ENCODE measurements at places on chromosomes 3 and 15.
A peak's percentile ranks its signal among the peaks of the same experiment; 100 is the strongest.

DNA sequence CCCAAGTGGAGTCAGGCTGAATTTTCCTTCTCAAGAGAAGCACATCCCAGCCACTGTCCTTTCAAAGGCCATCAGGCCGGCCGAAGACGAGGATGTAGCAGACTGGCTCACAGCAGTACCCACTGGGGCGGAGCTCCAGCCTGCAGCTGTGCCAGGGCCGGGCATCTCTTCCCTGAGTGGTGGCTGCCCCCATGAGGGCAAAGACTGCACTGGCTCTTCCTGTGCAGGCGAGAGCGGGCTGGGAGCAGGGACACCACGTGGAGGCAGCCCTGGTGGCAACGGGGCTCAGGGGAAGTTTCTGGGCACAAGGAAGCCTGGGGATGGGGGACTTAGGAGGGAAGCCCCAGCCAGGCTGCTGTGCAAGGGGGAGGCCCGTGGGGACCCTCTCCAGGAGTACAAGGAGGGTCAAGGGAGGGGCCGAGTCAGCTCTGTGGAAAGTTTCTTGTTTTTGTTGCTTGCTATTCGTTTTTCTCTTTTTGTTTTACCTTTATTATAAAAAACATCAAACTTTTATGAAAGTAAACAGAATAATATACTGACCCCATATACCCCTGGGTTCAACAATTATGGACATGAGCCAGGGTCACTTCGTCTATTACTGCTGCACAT lies 66.1 kb downstream of the RPN1 start:
- DNase-seq, result peak; percentile 47

GRCh38 chr3:150165396-150166094 lies 194.8 kb upstream of the PFN2 start:
- no peak for DNase-seq

GRCh38 chr3:173886-174285 lies 22.7 kb upstream of the CHL1 start:
- no peak for DNase-seq

- no peak for DNase-seq
Measured at GRCh38 chr15:70523192-70523591, 240.2 kb downstream of the UACA start.

DNA sequence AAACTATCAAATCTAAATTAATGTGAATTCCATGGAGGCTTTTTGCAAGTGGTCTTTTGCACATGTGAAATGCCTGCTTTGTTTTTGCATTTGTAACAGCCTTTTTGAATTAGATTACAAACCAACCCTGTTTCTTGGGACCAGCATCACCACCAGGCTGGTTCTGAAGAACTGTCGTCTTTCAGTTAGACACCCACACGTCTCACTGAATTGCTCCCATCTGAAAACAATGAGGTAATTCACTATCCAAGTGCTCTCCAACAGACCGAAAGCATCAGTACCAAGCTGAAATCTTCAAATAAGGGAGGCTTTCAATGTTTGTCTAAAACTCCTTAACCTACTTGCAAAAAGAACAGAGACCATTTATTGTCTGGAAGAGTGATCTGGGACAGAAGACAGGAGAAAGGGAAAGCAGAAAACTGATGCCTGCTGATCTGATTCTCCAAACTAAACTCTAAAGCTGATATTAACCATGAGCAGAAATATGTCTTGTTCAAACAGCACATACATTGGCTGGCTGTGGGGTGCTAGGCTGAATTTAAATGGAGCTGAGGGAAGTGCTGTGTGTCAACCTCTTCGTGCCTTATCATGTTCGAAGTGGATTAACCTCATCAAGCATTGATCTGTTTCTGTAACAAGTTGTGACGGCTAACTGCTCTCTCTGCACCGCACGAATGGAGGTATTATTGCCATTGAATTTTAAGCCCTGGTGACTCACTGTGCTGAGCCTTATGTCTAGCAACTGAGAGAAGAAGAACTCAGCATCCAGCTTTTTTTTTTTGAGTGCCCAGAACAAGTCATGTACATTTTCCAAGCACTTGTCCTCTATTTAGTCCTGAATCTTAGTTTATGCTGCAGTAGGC lies 213.7 kb upstream of the P2RY1 start:
- DNase-seq, result no peak

- no peak for DNase-seq
Measured at GRCh38 chr3:148036331-148036876, 627.2 kb downstream of the ZIC1 start.

- DNase-seq, result no peak
Measured at GRCh38 chr3:127013758-127014535, 31.0 kb downstream of the PLXNA1 start.

DNA sequence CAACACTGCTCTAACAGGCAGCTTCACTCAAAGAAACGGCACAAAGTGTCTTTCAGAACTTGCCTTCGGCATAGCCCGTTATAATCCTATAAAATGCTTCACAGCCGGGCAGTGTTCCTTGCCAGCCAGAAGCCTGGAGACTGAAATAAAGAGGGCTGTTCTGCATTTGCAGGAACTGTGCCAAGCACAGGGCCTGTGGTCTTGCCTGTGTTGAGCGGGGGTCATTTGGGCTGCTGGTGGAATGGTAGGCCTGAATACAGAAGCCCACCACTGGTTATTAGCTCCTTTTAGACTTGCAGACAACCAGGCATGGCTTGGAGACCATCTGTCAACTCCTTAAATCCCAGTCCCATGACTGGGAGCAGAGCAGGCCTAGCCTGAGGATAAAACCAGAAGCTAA lies 4.7 kb upstream of the ARHGEF3 start:
- DNase-seq, result no peak

- no peak for DNase-seq
Measured at GRCh38 chr15:65087411-65087810, 10.9 kb downstream of the KBTBD13 start.

GRCh38 chr15:93035953-93036810 lies 52.8 kb downstream of the RGMA start:
- peak; percentile 41 for DNase-seq

DNA sequence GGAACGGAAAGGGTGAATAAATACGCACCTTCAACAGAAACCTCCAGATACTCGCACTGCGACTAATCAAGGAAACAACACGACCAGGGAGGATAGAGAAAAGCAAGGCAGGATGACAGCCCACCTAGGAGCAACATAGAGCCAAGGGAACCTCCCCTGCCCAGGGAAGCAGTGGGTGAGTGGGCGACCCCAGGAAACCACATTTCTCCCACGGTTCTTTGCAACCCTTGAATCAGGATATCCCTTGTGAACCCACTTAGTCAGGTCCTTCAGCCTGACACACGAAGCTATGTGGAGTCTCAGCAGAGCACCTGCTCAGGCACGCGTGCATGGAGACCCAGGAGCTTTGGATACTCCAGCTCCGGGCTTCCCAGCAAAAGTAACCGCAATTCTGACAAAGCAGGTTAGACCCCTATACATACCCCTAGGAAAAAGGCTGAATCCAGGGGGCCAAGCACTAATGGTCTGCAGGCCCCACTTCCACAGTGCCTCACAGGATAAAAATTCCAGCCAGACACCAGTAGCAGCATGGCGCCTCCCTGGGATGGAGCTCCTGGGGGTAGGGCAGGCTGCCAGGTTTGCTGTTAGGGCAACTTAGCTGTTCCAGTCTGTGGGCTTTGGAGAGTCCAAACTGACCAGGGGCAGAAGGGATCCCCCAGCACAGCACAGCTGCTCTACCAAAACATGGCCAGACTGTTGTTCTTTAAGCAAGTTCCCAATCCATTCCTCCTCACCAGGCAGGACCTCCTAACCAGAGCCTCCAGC lies 38.4 kb upstream of the PXYLP1 start:
- no peak for DNase-seq

GRCh38 chr3:39933986-39934693 lies 124.7 kb downstream of the MYRIP start:
- no peak for DNase-seq

DNA sequence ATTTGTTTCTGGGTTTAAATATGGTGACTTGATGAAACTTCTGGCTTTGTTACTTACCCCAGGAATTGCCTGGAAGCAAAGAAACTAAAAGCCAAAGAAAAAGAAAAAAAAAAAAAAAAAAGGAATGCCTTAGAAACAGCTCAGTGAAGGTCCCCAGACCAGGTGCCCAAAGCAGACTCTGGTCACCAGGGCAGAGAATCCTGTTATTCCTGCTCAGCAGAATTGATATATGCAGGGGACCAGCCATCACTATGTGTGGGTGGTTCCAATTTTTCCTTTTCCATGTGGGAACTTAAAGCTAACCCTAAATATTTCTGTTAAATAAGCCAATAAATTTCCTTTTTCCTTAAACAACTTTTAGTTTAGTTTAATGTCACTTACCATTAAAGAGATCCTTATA lies 100.8 kb upstream of the TPRG1 start:
- DNase-seq, result no peak

DNA sequence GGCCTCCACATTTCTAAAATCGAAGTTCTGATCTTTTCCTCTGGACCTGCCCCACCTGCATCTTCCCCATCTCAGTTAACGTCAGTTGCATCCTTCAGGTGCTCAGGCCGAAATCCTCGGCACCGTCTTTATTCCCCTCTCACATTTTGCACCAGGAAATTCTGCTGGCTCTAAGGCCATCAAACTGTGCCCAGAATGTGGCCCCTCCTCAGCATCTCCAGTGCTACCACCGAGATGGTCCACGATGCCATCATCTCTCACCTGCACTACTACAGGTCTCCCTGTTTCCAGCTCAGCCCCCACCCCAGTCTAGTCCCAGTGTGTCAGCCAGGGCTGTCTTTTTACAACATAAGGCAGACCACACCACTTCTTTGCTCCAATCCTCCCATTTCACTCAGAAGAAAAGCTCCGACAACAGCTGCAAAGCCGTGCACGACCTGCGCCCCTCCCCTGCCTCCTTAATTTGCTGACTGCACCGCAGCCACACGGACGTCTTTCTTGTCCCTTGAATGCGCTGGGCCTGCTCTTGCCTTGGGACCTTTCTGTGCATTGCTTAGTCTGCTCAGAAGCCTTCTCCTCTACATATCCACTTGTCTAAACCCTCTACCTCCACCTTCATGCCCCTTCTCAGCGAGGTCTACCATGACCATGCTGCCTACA lies 14.4 kb downstream of the MUC20 start:
- no peak for DNase-seq

DNA sequence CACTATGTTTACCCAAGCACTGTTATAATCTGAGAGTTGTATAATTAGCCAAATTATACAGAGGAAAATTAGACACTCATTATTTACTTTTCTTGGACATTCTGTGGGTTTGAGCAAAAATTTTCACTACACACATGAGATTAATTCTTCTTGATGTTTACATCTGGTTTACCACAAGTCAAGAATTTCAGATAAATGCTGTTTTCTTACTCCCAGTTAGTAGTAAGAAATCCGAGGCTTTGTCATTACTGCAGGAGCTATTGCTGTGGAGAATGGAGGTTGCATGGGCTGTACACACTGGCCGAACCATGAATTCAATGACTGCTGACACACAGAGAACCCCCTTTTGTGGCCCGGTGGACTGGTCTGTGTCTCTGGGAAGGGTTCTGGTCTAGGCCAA lies 207.7 kb upstream of the CFAP20DC start:
- DNase-seq, result no peak

DNA sequence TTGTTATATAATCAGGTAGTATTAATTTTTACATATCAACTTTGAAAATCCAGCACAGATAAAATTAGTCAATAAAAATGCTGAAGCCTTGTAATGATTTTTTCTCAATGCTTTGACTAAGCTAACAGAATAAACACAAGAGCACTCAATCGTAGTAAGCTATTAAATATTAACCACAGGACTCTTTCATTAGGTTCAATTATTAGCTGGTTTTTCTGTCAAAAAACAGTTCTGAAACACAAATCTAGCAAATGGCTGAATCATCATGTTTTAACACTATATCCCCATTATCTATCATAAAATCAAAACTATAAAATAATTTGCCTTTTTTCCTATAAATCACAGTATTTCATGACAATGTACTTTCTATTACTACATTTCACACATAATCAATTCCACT lies 69.6 kb downstream of the PLOD2 start:
- DNase-seq, result no peak

DNA sequence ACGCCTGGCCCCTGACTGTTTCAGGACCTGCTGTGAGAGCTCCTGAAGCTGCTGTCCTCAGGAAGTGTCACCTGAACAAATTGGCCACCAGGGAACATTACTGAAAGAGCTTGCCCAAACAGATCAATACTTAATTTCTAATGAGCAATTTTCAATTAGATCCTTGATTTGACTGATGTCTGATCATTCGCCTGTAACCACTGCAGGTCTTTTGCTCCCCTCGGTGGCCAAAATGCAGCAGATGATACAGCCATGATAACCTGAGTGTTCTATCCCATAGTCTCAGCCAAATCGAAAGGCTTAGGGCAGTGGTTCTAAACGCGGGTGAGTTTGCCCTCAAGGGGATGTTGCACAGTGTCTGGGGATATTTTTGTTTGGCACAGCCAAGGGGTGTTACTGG lies 57.6 kb upstream of the MEX3B start:
- DNase-seq, result no peak

DNA sequence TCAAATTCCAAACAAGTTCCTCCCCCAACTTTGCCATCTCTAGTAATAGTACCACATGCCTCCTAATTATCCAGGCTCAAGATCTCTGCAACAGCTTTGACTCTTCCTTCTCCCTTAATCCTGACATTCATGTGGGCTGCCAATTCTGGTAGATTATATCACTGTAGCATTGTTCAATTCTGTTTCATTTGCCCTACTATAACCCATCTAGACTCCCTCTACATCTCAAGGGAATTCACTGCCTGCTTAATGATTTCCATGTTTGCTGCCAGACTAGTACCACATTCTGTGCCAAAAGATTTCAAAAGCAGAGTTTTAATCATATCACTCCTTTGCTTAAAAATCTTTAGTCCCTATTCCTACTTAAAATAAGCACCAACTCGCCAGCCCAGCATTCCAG lies 34.6 kb upstream of the PPIB start:
- DNase-seq, result no peak

DNA sequence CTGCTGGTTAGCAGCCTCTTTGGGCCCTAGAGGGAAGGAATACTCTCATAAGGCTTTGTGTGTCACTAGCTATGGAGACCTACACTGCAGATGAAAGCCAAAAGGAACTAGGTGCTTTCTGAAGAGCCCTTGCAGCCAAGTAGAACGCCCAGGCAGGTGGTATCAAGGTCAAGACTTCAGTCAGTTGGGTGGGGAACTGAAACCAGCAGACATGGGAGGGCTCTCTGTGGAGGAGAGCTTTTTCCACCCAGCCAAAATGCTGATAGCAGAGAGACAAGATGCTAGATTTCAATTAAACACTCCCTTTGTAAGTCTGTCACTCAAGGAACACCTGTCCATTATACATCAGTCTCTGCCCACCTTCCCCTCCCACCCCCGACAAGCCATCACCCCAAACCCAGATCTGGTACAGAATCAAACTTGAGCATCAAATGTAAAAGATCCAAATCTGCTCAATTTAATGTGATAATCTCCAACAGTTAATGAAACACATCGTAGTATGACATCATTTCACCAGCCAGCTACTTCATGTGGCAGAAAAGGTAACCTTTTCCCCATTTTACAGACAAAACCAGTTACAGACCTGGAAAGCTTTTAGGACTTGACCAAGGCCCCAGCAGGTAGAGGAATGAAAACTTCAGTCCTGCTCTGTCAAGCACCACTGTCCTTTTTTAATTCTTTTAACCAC lies 14.6 kb downstream of the MRPS25 start:
- no peak for DNase-seq

DNA sequence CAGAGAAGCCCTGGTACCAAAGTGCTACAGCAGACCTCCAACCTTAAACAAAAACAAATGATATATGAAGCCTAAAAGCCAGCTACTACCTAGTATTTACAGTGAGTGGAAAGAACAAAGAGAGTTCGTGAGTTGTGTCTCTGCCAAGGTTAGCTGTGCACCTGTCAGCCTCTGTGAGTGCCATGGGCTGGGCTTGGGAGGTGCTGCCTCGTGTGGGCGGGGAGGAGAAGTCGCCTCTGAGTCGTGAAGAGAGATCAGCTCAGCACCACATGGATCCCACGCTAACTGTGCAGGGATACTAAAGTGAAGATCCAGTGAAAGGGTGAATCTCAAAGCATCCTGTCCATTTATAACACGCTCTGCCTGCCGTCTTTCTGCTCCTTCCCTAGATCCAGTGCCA lies 101.9 kb downstream of the CHDH start:
- no peak for DNase-seq

Measured in activated T-cell treated with anti-CD3 and anti-CD28 coated beads for 48 hours (primary cell).